GM12892 (cell line): ENCODE measurements at places on chromosomes 1 and 21.

- DNase-seq, result no peak
These were observed 258.5 kb downstream of the TRABD2B start for GRCh38 chr1:47738560-47739182.

GRCh38 chr1:210900820-210901219 lies 233.1 kb downstream of the KCNH1 start:
- no peak for DNase-seq

DNA sequence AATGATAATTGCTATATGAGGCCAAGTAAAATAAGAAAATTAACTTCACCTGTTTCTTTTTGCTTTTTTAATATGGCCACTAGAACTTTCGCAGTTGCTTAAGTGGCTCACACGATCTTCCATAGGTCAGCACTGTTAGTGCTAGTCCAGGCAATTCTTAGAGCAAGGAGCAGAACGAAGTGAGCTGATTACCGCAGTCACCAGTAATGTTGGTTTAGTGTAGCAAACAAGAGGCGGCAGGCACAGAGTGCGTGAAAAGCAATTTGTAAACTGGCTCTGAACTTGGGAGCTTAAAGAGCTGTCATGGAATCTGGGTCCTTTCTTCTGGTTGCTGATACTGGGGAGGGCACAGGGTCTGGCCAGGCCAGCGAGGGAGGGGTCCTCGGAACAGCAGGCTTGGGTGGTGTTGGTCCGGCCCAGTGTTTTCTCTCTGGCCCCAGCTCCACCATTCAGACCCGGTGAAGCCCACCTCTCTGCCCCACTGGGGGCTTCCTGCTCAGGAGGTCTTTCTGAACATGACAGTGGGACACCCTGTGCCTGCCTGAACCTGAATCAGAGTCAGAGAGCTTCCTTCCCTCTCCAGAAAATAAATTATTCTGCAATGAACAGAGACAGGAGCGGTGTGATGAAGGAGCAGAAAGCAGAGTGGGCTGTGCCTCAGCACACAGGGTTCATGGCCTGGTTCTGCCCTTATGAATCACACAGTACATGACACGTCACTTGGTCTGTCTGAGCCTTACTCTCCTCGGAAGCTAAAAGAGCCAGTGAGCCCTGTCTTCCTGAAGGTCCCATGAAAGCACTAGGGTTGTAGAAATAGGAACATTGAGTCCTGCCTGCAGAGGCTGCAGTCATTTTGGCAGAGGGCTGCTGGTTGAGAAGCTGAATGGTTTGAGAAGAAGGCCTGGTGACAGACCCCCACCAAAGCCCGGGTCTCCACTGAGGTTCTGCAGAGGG lies 11.9 kb downstream of the ETS2 start:
- DNase-seq, result no peak

- DNase-seq, result no peak
These were observed 7.2 kb upstream of the C8B start for GRCh38 chr1:56972976-56973375.

- peak; percentile 95 for DNase-seq
These were observed 9.3 kb downstream of the MAP3K6 start for GRCh38 chr1:27357281-27358037.

GRCh38 chr1:77040826-77041225 lies 173.5 kb downstream of the ST6GALNAC5 start:
- DNase-seq, result no peak

DNA sequence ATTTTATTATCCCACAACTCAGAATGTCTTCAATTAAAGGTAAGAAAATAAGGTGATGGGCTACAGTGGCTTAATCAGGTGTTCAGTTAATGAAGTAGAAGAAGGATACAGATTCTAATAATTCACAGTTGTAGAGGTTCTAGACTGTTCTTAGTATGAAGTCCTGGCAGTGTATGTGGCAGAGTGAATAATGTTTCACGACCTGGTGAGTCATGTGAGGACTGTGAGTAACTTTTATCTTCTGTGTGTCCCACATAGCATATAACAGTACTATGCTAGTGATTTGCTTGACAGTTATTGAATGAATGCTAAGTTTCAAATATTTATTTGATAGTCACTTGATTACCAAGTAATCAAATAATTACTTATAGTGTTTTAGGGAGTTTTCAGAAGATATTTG lies 20.0 kb downstream of the SLC16A4 start:
- no peak for DNase-seq

DNA sequence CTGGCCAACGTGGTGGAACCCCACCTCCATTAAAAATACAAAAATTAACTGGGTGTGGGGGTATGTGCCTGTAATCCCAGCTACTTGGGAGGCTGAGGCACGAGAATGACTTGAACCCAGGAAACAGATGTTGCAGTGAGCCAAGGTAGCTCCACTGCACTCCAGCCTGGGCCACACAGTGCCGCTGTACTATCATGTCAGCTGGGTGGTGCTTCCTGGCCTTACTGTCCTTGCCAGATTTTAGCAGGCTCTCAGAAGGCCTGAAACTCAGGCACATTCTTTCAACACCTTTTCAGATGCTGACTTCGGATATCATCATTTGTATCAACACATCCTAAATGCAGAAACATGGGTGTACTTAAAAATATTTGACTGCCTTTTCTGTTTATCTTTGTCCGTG lies 31.6 kb upstream of the NBL1 start:
- no peak for DNase-seq
